ENCODE measurements at places on chromosomes 5 and 9.
A peak's percentile ranks its signal among the peaks of the same experiment; 100 is the strongest.

GRCh38 chr5:132226516-132227234 lies 978 bp downstream of the P4HA2 start:
- no peak for DNase-seq

DNA sequence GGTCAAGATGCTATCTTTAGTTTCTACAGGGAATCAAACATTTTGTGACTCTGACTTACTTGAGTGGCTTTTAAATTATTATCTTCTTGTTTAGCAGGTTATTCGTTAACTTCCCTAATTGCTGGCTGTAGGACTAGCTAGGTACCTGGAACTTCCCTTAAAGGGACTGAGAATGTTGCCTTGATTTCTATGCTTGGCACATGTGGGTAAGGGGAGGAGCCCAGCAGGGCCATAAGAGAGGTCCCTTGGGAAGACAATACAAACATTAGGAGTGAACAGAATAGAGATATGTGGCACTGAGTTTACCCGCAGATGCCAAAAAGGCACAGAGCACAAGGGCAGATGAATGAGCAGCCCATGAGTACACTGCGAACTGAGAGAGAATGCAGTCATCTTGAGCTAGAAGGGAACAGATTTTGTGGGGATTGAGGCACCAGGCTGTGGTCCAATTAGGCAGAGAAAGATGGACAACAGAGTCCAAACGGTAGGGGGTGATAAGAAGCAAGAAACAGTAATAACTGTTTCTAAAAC lies 9.8 kb downstream of the CKMT2 start:
- no peak for DNase-seq

DNA sequence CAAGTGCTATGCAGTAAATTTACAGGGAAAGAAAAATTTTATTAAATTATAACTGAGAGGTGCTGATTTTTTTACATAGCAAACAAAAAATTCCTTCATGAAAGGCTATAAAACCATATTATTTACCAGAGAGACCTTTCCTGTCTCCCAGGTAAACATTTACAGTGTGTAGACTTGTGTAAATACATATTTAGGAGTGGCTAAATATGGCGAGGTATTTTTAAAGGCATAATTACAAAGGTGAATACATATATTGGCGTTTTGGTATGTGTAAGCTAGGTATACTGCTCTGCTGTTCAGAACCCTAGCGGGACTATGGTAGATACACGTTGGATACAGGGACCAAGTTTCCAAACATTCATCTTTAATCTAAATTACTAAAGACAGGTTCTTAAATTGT lies 170.6 kb upstream of the MEF2C start:
- DNase-seq: no peak

DNA sequence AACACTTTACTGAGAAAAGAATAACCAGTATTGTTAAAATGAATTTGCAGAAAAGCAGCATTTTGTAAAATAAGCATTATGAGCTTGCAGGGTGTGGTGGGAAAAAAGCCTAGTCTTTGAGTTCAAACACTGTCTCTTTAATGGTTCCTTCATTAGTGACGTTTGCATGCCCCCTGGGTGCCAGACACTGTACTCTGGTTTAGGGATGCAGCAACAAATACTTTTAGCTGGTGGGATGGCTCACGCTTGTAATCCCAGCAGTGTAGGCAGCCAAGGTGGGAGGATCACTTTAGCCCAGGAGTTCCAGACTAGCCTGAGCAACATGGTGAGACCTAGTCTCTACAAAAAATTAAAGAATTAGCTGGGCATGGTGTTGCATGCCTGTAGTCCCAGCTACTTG lies 62.3 kb downstream of the MAST4 start:
- no peak for DNase-seq

GRCh38 chr5:135030956-135031812 lies 2.8 kb downstream of the PITX1 start:
- DNase-seq: no peak

- no peak for DNase-seq
Measured at GRCh38 chr9:392077-392804, 177.6 kb downstream of the DOCK8 start.

DNA sequence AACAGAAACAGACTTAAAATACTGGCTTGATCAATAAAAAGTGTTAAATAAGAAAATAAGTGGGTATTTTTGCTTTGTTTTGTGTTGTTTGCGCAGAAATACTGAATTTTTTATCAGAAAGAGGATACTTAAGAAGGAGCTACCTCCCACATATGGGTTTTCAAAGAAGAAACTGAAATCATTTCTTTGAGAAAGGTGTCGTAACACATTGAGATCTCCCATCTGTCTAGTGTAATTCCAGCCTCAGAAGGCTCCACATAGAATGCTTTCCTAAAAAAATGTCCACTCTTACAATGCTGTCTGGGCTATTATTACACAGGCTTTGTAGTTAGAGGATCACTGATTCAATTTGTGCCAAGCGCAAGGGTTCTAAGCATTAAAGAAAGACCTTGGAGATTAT lies 226.2 kb downstream of the EPB41L4A start:
- no peak for DNase-seq

- no peak for DNase-seq
Measured at GRCh38 chr5:150253416-150254208, 36.0 kb downstream of the CAMK2A start.

GRCh38 chr9:130701059-130702022 lies 7.8 kb downstream of the EXOSC2 start:
- peak; percentile 57 for DNase-seq

DNA sequence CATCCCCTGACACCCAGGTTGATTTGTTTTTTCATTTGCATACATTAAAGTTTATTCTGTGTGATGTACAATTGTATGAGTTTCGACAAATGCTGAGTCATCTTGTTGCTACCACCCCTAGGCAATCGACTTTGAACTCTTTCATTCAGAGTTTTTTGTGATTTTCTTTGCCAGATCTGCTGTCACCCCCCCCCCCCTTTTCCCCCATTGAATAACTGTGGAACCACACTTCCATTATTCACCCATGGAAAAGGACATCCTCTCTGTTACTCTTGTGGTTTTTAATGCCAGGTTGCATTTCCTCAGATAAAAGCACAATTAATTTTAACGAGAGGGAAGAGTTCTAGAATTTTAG lies 13.7 kb upstream of the FAM120AOS start:
- DNase-seq: no peak

DNA sequence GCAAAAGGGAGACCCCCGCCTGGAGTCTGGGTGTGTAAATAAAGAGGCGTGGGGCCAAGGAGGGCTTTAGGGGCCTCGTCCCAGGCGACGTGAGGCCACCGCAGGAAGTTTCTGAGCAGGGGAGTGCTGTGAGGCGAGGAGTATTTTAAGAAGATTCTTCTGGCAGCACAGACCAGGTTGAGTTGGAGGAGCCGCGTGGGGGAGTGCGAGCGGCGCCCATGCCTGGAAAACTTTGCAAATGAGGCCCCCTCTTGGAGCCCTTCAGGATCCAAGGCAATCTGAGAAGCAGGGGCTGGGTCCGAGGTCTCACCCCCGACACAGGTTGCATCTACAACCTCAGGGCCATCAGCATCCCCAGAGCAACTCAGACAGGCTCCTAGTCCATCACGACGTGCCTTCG lies 24.3 kb upstream of the CPLX2 start:
- no peak for DNase-seq

DNA sequence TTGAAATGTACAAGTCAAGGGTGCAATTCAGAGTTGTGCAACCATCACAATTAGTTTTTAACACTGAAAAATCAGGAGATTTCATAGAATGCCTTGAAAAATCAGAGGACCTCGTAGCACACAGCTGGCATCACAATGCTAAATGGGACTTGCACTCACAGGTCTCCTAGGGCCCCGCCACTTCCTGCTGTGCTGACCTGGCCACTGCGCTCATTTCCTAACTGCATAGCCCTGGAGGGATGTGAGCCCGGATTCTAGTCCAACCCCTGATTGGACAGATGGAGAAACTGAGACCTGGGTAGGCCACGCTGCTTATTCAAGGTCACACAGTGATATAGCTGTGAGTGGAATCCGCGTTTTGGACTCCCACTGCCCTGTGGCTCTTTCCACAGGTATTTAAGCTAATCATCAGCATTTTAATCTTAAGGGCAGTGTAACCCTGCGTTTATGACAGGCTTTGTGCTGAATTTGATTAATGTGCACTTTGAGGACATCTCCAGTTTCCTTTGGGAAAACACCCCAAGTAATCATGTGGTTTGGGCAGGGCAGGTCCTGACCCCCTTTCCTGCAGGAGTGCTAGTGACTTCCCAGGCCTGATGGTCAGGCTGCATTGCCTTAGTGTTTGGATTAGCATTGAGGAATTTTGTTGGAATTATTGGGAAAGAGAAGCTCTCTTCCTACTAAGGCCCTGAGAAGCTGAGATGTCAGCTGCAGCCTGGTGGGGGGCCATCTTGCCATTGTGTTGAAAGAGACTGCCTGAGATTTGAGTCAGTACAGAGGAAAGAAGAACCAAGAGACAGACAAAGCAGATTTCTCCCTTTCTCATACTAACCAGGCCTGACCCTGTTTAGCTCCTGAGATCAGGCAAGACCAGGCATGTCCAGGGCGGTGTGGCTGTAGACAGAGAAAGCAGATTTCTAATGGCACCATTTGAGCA lies 36.2 kb downstream of the STC2 start:
- no peak for DNase-seq

DNA sequence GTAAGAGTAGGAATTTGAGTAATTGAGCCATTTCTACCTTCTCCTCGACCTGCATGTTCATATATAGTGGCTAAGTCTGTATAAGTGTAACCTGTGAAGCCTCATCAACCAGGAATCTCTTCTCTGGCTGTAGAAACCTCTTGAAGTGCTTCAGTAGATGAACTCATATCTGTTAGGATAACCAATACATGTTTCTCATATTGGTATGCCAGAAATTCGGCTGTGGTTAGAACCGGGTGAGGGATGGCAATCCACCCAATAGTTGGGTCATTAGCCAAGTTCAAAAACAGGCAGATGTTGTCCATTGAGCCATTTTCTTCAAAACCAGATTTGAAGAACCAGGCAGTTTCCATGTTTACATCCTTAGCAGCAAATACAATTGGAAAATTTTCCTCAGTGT lies 28.9 kb upstream of the GSN start:
- DNase-seq: no peak

GRCh38 chr5:45774528-45774927 lies 78.3 kb upstream of the HCN1 start:
- no peak for DNase-seq

DNA sequence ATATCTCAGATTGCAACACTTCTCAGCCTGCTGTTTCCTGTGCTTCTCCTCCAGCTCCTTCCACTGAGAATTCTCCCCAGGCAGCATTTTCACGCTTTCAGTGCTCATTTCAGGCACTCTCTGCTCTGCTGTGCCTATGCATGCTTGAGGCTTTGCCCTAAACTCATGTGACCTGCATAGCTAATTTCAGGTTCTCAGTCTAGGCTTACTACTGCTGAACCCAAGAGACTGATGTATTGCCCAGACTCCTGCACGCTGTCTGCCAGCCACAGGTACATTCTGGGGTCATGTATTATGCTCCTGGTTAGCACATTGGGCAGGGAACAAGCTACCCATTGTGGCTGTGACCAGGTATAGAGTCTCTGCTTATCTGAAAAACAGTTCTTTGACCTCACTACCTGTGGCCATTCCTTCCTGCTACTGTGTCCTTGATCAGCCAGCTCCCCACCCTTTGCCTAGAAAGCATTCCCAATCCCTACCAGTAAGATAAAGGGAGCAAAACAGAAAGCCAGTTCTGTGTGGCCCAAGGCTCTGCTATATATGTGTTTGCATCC lies 34.7 kb downstream of the PIP5K1B start:
- DNase-seq: no peak

DNA sequence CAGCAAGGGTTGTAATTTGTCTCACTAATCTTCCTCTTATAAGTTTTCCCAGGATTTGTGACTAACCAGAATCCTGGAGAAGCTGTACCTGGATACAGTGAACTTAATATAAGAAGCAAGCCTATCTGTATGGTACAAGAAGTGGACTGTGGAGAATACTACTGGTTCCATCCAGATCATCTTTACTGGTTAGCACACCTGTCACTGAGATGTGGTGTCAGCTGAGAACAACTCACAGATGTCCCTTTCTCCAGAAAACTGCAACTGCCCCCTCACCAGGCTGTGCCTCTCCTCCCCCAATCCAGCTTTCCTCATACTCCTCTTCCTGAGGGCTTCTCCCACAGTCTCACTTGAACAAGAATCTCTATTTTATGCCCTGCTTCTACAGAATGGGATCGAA lies 4.9 kb downstream of the FBXO10 start:
- DNase-seq: no peak

GRCh38 chr9:127537014-127537413 lies 75.1 kb upstream of the STXBP1 start:
- DNase-seq: no peak

- no peak for DNase-seq
Measured at GRCh38 chr9:112496074-112496722, 9.6 kb downstream of the KIAA1958 start.

- no peak for DNase-seq
Measured at GRCh38 chr9:138099803-138100598, 222.4 kb downstream of the CACNA1B start.

DNA sequence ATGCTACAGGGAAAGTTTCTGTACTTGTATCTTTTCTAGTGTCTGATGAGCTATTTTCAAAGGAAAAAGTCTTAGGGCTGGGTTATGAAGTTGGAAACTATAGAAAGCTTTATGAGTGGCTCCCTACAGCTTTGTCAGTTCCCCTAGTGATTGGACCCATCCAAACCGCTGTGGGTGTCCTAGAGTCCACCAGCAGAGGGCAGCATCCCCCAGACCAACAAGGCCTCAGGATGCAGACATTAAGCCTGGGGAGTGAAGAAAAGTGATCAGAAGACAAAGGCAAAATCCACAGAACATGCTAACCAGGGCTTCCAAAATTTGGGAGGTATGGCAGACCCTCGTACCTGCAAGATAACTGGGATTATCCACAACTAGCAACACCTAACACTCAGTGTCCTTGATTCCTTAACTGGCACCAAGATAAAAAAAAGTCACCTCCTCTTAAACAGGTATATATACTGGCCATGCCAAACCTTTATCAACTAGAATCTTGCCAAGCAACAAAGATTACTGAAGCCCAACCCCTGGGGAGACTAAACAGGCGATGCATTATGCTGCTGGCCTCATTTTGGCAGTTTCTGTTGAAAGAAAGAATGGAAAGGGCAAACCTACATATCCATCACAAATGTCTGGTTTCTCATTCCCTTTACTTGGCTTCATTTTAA lies 110.4 kb upstream of the NR5A1 start:
- peak; percentile 51 for DNase-seq

GRCh38 chr9:96215841-96216240 lies 86.1 kb downstream of the HSD17B3 start:
- DNase-seq: no peak

DNA sequence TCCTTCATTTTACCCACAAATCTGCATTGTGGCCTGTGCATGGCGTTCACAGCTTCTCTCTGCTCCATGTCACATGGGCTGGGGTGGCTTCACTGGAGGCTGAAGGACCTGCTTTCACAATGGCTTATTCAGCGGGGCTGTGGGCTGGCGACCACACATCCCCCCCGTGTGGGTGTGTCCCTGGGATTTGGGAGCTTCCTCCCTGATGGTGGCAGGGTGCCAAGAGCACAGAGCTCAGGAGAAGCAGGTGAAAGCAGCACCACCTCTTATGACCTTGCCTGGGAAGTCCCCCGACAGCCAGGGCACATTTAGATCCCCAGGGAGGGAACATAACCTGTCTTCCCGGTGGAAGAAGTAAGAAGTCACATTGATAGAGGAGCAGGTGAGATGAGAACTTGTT lies 5.0 kb upstream of the MED10 start:
- DNase-seq: no peak

GRCh38 chr9:136354592-136355085 lies 8.9 kb downstream of the DNLZ start:
- no peak for DNase-seq

Measured in activated CD4-positive, alpha-beta T cell treated with anti-CD3 and anti-CD28 coated beads, Interleukin-2, amount 50 U/mL, for 24 hours (primary cell).